Activated CD4-positive, CD25-positive, alpha-beta regulatory T cell (primary cell): ENCODE measurements at places on chromosomes 1 and 21.

- no peak for DNase-seq
Measured at GRCh38 chr1:153649137-153649862, 9.2 kb upstream of the SNAPIN start.

DNA sequence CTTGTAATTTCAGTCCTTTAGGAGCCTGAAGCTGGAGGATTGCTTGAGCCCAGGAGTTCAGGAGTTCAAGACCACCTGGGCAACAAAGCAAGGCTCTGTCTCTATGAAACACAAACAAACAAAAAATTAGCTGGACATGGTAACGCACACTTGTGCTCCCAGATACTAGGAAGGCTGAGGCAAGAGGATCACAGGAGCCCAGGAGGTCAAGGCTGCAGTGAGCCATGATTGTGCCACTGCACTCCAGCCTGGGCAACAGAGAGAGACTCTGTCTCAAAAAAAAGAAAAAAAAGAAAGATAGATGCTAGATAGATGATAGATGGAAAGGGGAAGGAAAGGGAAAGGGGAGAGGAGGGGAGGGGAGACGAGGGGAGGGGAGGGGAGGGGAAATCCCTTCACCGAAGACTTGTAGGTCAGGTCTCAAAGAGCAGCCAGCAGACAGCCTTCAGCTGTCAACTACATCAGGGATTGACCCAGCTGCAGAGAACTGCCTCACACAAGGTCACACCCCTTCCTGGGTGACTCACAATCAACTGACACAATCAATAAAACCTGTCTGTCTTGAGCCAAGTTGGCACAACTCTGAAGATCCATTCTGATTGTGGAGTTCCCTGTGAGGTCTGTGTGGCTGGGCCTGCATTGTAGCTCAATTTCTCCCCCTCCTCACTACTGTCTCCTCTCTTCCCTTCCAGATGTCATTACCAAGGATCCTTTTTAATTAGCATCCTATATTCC, 200.6 kb downstream of the RGS7 start:
- DNase-seq: no peak

- DNase-seq: no peak
Measured at GRCh38 chr1:181778640-181779260, 282.8 kb downstream of the ZNF648 start.

DNA sequence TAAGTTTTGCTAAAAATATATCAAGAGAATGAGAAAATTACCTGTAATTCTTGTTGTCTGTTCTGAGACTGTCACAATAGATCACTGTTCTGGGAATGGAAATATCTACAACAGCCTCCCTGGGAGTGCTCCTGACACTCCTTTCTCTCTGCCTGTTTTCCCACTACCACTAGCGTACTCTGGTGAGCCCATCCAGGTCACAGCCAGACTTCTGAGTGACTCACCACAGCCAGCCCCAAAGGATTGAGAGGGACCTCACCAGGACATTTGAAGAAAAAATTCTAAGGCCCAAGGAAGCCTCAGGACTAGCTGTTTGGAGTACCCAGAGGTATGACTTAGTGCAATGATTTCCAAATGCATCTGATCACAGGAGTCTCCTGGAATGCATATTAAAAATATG, 39.0 kb upstream of the TADA1 start:
- no peak for DNase-seq

- no peak for DNase-seq
Measured at GRCh38 chr21:45253180-45253579, 34.5 kb downstream of the POFUT2 start.

- no peak for DNase-seq
Measured at GRCh38 chr21:36075171-36075570, 5.3 kb downstream of the CBR1 start.

GRCh38 chr1:2291577-2291976, 63.5 kb downstream of the SKI start:
- no peak for DNase-seq

DNA sequence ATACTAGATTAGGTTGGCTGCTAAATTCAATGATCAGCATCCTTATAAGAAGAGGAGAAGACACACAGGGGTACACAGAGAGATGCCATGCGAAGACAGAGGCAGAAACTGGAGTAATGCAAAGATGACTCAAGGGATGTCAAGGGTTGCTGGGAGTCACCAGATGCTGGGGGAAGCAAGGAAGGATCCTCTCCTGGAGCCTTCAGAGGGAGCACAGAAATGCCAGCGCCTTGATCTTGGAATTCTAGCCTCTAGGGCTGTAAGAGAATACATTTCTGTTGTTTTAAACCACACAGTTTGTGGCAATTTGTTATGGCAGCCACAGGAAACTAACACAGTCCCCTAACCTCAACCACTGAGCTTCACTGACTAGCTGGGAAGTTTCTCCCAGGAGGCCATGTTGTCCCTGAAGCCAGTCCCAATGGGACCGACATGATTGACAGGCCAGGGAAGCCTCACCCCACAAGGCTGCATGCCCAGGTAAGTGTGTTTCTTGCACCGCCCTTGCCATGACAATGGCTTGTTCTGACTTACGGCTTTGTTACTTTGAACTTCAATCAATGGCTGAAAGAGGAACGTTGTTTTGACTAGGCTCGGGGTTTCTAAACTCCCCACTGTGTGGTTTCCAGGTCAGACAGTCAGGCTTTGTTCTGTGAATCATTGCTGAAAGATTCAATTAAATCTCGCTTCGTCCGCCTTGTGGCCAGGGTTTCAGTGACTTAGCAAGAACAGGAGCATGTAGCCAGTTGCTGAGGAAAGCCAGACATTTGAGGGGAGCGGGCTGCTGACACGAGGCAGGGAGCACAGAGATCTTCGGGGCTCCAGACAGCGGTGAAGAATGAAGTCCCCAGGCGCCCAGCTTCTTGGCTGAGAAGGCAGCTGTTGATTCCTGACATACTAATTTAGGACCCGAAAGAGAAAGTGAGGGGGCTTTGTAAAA, 62.3 kb downstream of the RUNX1 start:
- DNase-seq: peak; percentile 55

GRCh38 chr1:32703479-32704291, 1.1 kb upstream of the SYNC start:
- DNase-seq: no peak

DNA sequence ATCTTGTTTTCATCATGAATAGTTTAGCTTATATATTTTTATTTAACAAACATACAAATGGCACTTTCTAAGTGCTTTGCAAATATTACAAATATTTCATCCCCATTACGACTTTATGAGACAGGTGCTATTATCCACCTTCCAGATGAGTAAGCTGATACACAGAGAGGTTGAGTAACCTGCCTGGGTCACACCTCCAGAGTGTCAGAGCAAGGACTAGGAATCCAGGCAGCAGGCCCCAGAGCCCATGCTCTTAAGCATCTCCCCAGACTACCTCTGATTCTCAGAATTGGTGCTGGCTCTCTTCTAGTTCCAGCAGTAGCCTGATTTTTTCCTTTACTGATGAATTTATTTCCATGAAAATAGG, 40.0 kb downstream of the EPHB2 start:
- DNase-seq: no peak

DNA sequence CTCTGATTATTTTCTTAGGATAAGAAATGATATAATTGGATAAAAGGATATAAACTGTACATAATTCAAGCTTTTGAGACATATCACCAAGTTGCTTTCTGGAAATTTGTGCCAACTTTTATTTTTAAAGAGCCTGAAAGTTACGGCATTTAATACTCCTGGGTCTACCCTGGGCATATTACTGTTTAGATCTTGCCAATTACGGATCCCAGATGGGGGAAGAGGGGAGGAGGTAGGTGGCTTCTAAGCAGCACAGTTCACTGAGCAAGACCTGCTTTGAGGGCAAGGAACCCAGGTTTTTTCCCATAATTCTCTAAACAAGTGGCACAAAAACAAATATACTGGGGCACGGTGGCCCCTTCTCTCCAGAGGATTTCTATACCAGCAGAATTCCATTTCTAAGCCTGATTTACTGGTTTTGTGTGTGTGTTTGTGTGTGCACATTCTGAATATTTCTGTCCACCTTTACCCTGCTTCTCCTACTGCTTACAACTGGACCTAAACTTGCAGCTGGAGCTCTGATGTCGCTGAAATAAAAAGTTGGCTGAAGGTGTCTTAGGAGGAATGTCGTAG, 76.7 kb downstream of the LAMC2 start:
- DNase-seq: no peak

- no peak for DNase-seq
Measured at GRCh38 chr1:183178545-183178944, 7.5 kb upstream of the LAMC2 start.

DNA sequence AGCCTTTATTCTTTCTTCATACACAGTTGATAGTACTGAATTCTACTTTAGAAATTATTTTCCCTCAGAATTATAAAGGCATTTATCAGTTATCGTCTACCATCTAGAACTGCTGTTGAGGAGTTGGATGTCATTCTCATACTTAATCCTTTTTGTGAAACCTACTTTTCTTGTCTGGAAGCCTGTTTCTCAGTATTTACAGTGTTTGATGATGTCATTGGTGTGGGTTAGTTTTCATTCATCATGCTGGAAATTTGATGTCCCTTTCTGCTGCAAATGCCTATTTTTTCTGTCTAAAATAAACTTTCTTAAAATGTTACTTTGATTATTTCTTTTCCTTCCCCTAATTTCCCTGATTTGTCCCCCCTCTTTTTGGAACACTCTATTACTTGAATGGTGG, 22.8 kb upstream of the ZNF281 start:
- DNase-seq: no peak

DNA sequence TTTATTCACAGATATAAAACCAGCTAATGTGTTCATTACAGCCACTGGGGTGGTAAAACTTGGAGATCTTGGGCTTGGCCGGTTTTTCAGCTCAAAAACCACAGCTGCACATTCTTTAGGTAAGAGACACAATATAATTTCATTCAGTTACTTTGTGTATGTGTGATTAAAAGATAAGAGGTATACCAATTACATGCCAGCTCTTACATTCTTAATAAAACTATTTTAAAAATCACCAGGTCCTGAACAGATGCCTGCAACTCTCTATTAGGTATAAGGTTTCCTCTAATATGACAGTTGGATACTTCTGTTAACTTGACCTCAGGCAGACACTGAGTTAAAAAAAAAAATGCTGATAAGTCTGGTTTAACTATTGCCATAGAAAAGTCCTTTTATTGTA, 122.1 kb downstream of the NEK7 start:
- DNase-seq: no peak

GRCh38 chr1:58881471-58881994, 97.7 kb upstream of the JUN start:
- no peak for DNase-seq

DNA sequence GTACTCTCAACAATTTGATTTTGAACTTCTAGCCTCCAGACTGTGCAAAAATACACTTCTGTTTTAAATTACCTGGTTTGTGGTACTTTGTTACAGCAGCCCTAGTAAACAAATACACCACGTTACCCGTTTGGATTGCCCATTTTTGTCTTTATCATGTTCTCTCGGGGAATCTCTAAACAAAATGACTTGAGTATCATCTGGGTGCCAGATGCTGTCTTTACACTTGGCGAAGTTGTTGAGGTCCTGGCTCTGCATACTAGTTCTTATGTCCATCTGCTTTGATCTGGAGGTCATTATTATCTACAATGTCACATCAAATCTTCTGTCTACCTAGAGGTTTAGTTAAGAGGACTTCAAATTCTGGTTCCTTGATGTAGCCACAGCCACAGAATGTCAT, 142.4 kb upstream of the NRIP1 start:
- DNase-seq: no peak

DNA sequence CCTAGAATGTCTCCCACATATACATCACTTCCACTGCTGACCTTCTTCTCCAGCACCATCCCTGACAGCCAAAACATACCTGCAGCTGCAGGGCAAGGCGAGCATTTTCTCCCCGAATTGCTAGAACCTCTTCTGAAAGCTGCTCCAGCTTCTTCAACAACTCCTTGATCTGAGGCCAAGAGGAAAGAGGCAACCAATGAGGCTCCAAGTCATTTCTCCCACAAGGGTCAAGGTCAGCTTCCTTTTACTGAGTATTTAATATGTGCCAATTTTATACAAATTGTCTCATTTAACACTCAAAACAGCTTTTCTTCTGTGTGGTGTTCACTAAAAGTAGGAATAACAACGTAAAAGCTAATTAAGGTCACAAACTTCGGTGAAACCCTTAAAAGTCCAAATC, 9.4 kb upstream of the PIAS3 start:
- no peak for DNase-seq
